ENCODE measurements at places on chromosomes 12 and 14. TPM values are rescaled to one million over a fixed set of nuclear protein-coding genes. Genes with fewer than 3 reads are reported as not detected.

Gene GNS
- 188 TPM for total RNA-seq

DNA sequence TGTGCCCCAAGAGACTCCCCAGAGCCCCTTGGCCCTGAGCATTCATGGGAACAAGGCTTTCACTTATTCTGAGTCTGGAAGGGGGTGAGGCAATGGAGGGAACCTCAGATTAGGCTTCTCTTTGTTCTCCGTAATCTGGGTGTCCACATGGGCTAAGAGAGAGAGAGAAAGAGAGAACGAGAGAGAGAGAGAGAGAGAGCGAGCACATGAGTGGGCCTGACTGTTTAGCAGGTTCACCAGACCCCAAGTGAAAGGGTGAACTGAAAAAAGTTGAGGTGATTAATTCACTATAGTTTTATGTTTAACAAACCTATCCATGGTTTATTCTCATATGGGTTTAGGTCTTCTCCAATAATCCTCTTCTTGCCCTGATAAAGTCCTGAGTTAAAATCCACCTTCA lies 183.4 kb upstream of the VASH1 start:
- peaks cover 5% of the 10 kb centered on the region for H3K4me1 ChIP-seq
- H3K27me3 ChIP-seq, result peaks cover 10% of the 10 kb centered on the region
- no peak overlapping the region for H3K4me3 ChIP-seq
- H3K36me3 ChIP-seq, result no peaks in the 10 kb centered on the region
- no peak for DNase-seq

DNA sequence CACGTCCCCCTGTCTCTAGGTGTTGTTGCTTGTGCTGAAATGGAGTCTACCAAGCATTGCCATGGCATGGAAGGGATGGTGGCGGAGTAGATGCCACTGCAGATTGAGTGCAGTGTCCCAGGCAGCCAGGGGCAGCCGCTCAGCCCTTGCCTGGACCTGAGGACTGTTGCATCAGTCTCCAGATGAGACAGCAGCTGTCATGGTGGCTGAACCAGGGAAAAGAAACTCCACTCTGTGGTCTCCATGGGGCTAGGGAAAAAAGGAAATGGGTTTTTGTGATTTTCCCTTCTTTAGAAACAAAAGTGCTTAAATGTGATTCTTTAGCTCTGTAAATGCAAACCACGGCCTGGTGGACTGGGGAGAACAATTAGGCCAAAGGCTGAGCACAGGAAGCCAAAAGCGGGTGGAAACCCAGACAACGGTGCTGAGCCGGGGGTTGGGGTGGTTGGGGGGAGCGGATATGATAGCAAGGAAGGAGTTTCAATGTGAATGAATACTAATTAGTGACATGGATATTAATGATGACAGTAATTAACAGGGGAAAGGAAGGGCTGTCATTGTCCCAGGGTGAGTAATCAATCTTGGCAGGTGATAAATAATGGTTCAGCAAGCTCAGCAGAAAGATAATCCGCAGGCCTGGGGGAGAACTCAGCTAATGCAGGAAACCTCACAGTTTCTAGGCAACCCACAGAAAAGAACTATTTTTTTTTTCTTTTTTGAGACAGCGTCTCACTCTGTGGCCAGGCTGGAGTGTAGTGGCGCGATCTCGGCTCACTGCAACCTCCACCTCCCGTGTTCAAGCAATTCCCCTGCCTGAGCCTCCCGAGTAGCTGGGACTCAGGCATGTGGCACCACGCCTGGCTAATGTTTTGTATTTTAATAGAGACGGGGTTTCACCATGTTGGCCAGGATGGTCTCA lies 442.6 kb downstream of the DPF3 start:
- no peak for DNase-seq
- H3K27me3 ChIP-seq, result no peaks in the 10 kb centered on the region
- peak overlapping the region; percentile 51 for H3K27ac ChIP-seq

- H3K27ac ChIP-seq, result no peak overlapping the region
- no peaks in the 10 kb centered on the region for H3K4me1 ChIP-seq
- no peak for DNase-seq
- H3K4me3 ChIP-seq, result no peak overlapping the region
- H3K36me3 ChIP-seq, result no peaks in the 10 kb centered on the region
Observed at GRCh38 chr12:31507966-31508365, 83.0 kb downstream of the DENND5B start.

- H3K36me3 ChIP-seq, result peaks cover 56% of the 10 kb centered on the region
- no peak overlapping the region for H3K27ac ChIP-seq
- DNase-seq, result no peak
- peaks cover 8% of the 10 kb centered on the region for H3K4me1 ChIP-seq
- H3K4me3 ChIP-seq, result no peak overlapping the region
- H3K27me3 ChIP-seq, result no peaks in the 10 kb centered on the region
Observed at GRCh38 chr14:88613552-88614010, 50.7 kb downstream of the ZC3H14 start.

Gene GPD1
- total RNA-seq, result 32.9 TPM

DNA sequence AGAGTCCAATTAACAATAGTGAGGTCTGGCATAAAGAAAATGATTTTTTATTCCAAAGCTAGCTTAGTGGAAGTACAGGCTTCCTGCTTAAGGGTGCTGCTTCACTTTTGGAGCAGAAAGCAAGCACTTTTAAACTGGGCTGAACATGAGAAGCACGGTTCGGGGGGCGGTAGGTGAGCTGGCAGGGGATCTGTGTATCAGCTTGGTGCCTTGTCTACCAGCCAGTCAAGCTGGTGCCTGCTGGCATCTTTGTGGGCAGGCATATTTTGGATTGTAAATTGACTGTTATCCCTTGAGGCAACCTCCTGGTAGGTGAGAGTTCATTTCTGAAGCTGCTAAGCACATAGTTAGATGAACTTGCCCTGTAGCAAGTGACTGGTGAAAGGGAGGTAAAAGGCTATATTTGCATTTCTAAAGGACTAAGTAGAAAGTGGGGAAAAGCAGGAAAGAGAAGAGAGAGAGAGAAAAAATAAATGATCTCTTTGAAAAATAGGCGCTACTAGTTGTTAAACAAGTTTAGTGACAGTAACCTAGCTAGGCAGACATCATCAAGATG lies 121.1 kb upstream of the SYT10 start:
- H3K4me1 ChIP-seq, result no peaks in the 10 kb centered on the region
- H3K27me3 ChIP-seq, result no peaks in the 10 kb centered on the region
- H3K36me3 ChIP-seq, result no peaks in the 10 kb centered on the region
- no peak overlapping the region for H3K4me3 ChIP-seq

Gene ADAMTS20
- total RNA-seq, result not detected

DNA sequence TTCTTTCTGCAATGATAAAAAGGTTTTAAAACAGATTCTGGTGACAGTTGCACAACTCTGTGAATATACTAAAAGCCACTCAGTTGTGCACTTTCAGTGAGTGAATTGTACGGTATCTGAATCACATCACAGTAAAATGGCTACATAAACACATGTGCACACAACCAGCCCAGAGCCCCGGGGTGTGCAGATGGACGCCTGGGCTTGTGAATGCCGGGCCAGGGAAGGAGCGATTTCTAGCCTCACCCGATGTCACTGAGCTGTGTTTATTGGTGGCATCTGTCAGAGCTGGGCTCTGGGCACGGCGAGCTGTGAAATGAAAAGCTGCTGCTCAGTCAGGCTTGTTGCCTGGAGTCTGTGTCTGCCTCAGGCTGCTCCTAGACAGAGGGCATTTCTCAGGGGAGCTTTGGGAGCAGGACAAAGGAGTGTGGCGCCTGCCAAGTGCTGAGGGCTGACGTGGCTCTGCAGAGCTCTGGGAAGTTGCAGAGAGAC lies 25.9 kb downstream of the RHOF start:
- no peaks in the 10 kb centered on the region for H3K36me3 ChIP-seq
- no peaks in the 10 kb centered on the region for H3K27me3 ChIP-seq
- no peaks in the 10 kb centered on the region for H3K4me1 ChIP-seq
- H3K27ac ChIP-seq, result no peak overlapping the region

Gene PLD4
- 3.1 TPM for total RNA-seq

GRCh38 chr12:100867639-100868393 lies 73.2 kb downstream of the ANO4 start:
- no peak for DNase-seq
- no peak overlapping the region for H3K4me3 ChIP-seq
- no peak overlapping the region for H3K27ac ChIP-seq
- H3K36me3 ChIP-seq, result no peaks in the 10 kb centered on the region

Gene SLC39A9
- 55.6 TPM for total RNA-seq

DNA sequence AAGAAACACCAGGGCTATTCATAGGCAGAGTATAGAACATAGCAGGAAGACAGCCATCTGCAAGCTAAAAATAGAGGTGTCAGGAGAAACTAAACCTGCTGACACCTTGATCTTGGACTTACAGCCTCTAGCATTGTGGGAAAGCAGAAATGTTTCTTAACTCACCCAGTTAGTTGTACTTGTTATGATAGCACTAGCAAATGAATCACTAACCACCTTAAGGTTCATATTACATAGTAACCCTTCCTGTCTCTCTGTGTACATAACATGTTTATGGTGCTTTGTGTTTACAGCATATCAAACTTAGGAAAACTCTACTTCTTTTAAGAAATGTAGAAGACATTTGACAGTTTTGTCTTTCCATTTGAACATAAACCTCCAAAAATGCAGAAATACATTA lies 1031.3 kb downstream of the FSCB start:
- H3K36me3 ChIP-seq, result no peaks in the 10 kb centered on the region
- H3K4me1 ChIP-seq, result no peaks in the 10 kb centered on the region
- no peak overlapping the region for H3K4me3 ChIP-seq
- no peak for DNase-seq
- no peaks in the 10 kb centered on the region for H3K27me3 ChIP-seq
- no peak overlapping the region for H3K27ac ChIP-seq

Gene PLA2G1B
- 62.2 TPM for total RNA-seq

DNA sequence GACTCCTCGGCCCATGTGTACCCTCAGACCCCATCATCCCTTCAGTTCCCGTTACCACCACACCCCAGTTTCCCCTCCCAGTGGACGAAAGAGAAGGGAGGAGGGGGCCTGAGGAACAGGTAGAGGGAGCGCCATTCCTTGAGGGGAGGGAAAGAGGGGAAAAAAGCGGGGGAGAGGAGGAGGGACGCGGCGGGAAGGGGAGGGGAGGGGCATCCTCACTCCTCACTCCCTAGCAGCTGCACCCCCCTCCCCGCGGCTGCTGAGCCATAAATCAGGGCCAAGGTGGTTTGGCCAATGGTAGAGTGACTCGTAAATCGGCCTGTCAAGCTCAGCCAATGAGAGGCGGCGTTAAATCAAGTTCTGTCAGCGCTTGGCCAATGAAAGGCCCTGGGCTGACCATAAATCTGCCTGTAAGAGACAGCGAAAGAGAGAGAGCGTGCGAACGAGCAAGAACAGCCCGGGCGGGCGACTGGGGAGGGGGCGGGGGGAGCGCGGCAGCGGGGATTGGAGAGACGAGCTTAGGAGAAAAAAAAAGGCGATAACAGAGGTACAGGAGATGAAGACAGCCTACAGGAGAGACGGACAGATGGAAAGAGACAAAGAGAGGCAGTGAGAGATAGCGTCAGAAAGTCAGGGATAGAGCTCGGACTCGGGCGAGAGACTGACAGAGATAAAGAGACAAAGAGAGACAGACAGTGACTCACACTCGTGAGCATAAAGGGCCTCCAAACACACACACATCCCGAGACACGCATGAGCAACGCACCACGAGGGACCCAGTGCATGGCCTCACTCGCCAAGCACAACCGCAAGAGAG lies 5.1 kb downstream of the GPR84 start:
- peak overlapping the region; percentile 89 for H3K27ac ChIP-seq
- H3K4me1 ChIP-seq, result peaks cover 19% of the 10 kb centered on the region
- DNase-seq, result peak; percentile 95
- H3K27me3 ChIP-seq, result no peaks in the 10 kb centered on the region
- H3K4me3 ChIP-seq, result peak overlapping the region; percentile 71

DNA sequence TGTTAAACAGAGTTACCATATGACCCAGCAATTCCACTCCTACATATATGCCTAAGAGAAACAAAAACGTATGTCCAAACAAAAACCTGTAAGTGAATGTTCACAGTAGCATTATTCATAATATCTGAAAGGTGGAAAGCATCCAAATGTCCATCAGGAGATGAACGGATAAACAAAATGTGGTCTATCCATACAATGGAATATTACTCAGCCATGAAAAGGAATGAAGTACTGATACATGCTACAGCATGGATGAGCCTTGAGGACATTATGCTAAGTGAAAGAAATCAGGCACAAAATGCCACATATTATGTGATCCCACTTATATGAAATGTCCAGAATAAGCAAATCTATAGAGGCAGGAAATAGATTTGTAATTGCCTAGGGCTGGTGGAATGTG lies 16.8 kb downstream of the MOK start:
- H3K4me1 ChIP-seq, result no peaks in the 10 kb centered on the region
- no peak overlapping the region for H3K4me3 ChIP-seq
- DNase-seq, result no peak
- H3K27me3 ChIP-seq, result no peaks in the 10 kb centered on the region
- no peak overlapping the region for H3K27ac ChIP-seq
- H3K36me3 ChIP-seq, result no peaks in the 10 kb centered on the region

Gene CCDC196
- total RNA-seq, result not detected

Gene KRT79
- 5.4 TPM for total RNA-seq

Gene ADGRD1
- total RNA-seq, result 113 TPM

- DNase-seq, result no peak
- H3K27me3 ChIP-seq, result no peaks in the 10 kb centered on the region
- peaks cover 22% of the 10 kb centered on the region for H3K4me1 ChIP-seq
- no peak overlapping the region for H3K4me3 ChIP-seq
Observed at GRCh38 chr14:74141703-74142102, 56.9 kb downstream of the LIN52 start.

DNA sequence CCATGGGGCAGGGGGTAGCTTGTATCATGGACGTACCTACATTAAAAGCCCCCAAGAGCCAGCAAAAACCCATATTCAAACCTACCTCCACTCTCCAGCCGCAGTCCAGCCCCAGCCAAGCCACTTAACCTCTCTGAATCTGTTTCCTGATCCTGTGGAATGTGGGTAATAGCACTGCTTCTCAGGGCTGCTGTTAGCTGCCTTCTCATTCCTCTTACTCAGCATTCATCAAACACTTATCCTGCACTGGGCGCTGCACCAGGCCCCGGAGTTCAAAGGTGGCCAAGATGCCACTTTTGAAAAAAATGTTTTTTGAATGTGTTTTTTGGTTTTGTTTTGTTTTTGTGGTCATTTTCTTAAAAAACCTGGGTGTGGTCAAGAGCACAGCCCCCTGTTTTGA lies 237.4 kb downstream of the CHST11 start:
- no peaks in the 10 kb centered on the region for H3K27me3 ChIP-seq
- no peak overlapping the region for H3K4me3 ChIP-seq
- no peak for DNase-seq
- no peak overlapping the region for H3K27ac ChIP-seq

DNA sequence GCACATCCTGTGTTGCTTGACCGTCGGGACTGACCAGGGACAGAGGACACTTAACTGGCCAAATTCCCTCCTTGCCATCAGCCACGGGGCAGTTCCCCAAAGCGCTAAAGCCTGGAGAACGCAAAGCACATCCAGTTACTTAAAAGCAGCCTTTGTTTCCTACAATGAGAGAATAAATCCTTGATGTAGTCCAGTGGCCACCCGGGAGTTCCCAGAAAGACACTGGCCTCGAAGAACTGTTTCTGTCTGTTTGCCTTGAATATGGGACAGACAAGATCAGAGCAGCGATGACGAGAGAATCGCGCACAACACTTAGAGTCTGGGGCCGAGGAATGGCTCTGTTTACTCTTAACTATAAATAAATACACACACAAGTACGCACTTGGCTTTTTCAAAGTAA lies 102.2 kb downstream of the TNFAIP2 start:
- H3K27me3 ChIP-seq, result peaks cover 19% of the 10 kb centered on the region
- peaks cover 4% of the 10 kb centered on the region for H3K4me1 ChIP-seq
